ENCODE measurements at places on chromosomes 1 and 21.

- DNase-seq, result no peak
These were observed 1.4 kb downstream of the PEAR1 start for GRCh38 chr1:156894711-156895454.

- DNase-seq, result no peak
These were observed 92.8 kb upstream of the CDC42BPA start for GRCh38 chr1:227411066-227411465.

GRCh38 chr1:53508991-53509666 is 49.9 kb downstream of the DMRTB1 start:
- no peak for DNase-seq

DNA sequence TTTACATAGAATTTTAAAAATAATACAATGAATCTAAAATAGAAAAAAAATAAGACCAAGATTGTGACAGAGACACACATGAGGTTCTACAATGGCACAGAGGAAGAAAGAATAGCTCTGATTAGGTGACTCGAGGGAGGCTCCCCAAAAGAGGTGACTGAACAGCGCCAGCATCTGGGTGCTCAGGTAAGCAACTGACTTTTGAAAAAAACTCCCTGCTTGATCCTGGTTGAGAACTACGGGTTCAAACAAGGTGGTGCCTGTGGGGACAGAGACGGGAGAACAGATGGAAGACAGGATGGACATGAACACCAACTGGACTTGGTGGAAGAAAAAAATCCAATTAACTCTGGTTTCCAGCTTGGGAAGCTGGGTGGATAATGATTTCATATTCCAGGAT is 22.5 kb downstream of the BATF3 start:
- DNase-seq, result no peak

DNA sequence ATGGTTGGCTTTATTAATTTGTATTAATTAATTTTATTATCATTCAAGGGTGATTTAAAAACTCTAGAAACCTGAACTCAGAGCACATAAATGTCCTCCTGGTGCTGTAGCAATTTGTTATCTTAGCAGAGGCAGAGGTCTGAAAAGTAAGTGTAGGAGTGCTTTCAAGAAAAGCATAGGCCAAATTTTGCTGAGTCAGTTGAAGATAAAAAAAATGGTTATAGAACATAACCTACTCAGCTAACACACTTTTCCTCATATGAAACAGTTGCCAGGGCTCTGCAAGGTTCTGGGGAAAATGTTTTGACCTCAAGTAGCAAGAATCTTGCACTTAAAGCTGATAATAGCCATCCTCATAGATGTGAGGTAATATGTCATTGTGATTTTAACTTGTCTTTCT is 53.5 kb upstream of the CHODL start:
- DNase-seq, result no peak

GRCh38 chr1:10520497-10520896 is 45.7 kb downstream of the PEX14 start:
- no peak for DNase-seq

DNA sequence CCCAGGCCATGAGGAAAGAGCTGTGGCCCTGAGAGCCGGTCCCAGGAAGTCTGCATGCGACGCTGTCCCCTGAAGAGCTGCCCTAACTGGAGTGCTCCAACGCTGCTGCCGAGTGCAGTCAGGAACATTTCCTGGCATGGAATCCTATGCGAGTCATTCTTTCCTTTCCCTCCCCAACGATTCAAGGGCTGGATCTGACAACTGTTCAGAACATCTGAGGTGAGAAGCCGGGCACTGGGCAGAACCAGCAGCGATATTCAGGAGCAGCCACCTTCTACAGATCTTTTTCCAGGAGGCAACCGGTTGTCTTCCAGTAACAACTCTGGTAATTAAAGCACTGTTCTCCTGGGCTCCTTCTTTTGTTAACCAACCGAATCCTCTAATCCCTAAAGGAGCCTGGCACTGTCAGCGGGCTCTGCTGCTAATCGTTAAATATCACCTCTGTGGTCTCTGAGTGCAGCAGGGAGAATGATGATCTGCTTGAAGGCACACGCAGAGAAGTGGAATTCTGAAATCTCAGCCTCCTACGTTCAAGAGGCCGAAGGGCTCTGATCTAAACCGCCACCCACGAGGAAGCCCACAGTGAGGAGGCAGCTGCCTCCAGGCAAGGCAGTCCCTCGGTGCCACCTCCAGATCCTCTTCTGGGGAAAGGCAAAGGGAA is 55.8 kb downstream of the SLC45A1 start:
- DNase-seq, result no peak

GRCh38 chr1:160579216-160579701 is at the start of gene CD84:
CD84 (minus strand) TSS chr1:160579496; CDS start chr1:160579437, 59 bp downstream.
- no peak for DNase-seq

GRCh38 chr1:89311757-89312156 is 39.1 kb upstream of the GBP5 start:
- no peak for DNase-seq

DNA sequence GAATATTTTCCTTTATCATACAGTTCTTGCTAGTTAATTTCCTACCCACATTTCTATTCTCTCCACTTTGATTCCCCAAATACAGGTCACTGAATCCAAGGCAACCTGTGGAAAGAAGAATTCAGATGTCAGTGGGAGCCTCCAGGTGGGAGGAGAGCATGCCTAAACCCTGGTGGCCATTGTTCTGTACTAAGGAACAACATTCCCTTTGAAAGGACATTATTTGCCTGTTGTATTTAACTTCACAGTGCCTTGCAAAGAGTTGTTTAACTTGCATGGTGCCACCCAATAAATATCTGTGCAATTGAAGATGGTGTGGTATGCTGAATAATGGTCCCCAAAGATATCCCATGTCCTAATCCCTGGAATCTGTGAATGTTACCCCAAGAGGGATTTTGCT is 21.3 kb downstream of the NPHS2 start:
- DNase-seq, result no peak

- no peak for DNase-seq
These were observed 340.2 kb upstream of the NR5A2 start for GRCh38 chr1:199687321-199687720.

GRCh38 chr1:5369223-5369622 is 623.0 kb downstream of the NPHP4 start:
- DNase-seq, result no peak

GRCh38 chr1:25573961-25574360 is 30.6 kb downstream of the LDLRAP1 start:
- no peak for DNase-seq

DNA sequence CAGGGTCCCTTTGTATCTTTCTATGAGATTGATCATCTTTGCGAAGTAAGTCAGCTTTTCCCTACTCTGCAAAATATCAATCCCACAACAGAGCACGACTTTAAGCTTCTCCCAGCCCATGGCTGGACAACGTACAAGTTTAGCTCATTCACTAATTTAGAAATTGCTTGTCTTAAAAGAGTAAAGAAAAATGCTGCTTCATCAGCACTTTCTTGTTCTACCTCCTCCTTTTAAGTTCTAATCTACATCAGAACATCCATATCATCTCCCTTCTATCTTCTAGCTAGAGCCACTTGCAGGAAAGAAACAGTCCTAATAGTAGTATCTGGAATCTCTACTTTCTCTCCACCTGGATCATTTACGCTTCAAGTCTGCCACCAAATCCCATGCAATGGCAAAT is 441.2 kb upstream of the ESRRG start:
- no peak for DNase-seq

DNA sequence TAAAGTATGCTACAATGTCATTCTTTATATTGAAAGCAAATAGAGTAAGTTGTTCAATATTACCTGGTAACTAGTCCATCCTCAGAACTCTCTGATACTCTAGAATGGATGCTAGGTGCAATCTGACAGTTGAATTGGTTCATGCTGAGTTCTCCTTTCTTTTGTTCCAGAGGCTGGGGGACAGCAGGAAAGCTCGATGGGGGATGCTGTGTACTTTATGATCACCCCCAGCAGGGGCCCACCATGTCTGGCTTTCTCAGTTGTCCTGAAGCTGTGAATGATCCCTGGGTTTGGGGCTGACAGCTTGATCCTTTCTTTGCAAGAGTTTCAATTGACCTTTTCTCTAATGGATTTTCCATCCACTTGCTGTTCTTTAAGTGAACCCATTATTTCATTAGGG is 22.5 kb downstream of the FMN2 start:
- DNase-seq, result no peak

DNA sequence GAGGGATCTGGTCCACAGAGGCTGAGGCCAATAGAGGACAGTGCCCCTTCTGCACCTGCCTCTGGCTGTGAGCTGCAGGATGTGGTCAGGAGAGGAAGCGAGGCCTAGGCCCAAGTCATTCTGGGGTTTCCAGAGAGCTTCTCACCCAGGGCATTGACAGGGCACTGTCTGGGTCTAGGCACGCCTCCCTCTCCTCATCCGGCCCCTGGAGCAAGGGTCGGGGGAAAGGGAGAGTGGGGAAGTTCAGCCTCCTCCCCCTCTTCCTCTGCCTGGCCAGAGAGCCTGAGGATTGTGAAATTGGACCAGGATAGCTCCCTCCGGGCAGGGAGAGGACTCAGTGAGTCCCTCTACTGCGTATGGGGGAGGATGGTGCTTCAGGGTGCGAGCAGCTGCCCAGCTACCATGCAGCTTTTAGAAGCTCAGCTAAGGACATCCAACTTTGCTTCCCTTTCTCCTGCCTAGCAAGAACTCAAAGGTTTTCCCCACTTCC is 6.3 kb upstream of the INAVA start:
- DNase-seq, result no peak

DNA sequence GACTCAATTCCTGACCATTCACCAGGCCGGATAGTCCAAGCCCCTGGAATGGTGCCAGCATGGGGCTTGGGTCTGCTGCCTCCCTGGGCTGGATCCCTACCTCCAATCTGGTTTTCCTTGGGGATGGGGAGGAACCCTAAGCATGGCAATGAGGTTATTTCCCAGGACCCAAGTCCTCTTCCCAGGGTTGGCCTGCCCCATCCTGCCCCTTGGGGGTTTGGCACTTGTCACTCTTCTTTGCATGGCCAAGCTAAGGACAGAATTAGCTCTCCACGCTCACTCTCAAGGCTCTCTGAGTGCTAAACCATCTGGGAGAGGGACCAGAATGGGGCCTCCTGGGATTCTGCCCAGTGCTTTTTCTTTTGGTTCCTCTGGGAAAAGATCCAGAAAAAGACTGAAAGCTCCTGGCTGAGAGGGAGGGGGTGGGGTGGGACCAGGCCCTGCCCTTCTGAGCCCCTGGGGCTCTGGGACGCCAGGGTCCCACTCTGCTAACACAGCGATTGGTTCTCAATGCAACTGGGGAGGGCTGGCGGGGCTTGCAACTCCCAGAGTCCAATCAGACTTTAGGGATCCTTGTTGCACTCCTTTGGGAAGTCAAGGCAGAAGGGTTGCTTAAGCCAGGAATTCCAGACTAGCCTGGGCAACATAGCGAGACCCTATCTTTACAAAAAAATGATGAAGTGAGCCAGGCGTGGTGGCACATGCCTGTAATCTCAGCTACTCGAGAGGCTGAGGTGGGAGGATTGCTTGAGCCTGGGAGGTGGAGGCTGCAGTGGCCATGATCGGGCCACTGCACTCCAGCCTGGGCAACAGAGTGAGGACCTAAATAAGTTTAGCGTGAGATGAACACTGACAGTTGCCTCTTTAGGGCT is 52.7 kb downstream of the DHRS3 start:
- DNase-seq, result no peak

DNA sequence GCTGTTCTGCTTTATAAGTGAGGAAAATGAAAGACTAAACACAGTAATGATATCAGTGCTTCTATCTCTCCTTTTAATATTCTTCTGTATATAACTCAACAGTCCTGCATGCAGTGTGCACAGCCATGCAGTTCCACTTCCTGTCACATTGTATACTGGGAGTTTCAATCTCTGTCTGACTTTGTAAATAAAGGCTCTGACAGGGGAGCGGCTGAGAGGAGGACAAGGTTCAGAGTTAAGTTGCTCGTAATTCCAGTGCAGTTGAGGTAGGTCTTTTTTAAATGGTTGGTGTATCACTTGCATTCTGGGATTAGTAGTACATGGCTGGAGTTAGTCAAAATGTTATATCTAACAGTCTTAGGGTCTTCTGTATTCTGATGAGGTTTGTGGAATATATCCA is 264.5 kb downstream of the OLFM3 start:
- DNase-seq, result no peak

- no peak for DNase-seq
These were observed 27.0 kb downstream of the TRIM11 start for GRCh38 chr1:228379666-228380065.

GRCh38 chr1:175579956-175580750 is 163.2 kb downstream of the TNR start:
- no peak for DNase-seq

GRCh38 chr1:156439777-156440183 is 60.8 kb downstream of the MEF2D start:
- DNase-seq, result no peak

DNA sequence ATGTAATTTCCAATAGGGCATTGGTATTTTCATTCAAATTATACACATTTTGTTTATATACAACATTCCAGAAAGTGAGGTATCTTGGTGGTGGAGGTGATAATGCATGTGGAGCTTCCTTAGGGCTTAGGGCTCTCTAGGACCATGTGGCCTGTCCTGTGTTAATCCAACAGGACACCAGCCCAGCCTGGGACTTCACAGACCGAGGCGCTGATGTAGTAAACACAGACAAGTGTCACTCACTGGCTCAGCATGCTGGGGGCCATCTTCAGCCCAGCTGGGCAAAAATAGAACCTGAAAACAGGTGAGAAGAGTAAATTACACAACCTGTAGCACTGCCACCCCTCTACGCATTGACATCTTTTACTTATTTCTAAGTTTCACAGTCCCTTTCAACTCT is 66.7 kb downstream of the MAB21L3 start:
- DNase-seq, result no peak

DNA sequence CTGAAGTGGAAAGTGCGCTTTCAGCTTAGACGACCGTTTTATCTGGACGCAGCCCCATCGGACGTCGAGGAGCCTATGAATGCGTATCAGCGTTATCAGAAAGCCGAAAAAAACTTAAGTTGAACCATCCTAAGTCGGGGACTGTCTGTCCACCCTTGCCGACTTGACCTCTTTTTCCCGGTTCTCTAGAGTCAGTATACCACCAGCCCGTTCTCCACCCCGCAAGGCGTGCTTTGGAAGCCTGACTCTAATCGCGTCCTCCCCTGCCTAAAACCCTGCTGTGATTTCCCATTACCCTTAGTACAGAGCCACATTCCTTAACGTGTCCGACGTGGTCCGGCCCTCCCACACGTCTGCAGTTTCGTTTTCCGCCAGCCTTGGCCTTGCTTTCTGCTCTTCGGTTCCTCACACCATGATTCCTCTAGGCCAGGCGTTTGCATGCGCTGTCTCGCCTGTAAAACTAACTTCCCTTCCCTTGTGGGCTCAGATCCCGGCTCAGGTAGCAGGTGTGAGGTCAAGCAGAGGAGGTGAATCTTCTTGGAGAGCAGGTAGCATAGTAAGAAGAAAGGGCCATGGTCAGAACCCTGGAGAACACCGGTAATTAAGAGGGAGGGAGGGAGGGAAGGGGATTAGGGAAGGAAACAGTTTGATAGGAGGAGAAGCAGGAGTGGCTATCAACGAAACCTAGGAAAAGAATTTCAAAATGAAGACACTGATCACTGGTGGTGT is 865 bp downstream of the ADPRS start:
- DNase-seq, result no peak

- DNase-seq, result no peak
These were observed 3.2 kb upstream of the KIAA0040 start for GRCh38 chr1:175195798-175196197.
